HFFc6 (cell line): ENCODE measurements at places on chromosomes 5 and 9.

GRCh38 chr5:82058710-82059109 is 86.9 kb downstream of the ATG10 start:
- no peak for DNase-seq

GRCh38 chr5:81754621-81755020 is 3.7 kb upstream of the SSBP2 start:
- no peak for DNase-seq

- DNase-seq: peak; percentile 70
Observed at GRCh38 chr9:137550231-137550621, at the start of gene PNPLA7. PNPLA7 (minus strand) TSS chr9:137550402; CDS start chr9:137550197, 205 bp downstream.

GRCh38 chr9:121814594-121814993 is 163.2 kb downstream of the DAB2IP start:
- no peak for DNase-seq

GRCh38 chr5:145598983-145599382 is 236.2 kb downstream of the PRELID2 start:
- no peak for DNase-seq

DNA sequence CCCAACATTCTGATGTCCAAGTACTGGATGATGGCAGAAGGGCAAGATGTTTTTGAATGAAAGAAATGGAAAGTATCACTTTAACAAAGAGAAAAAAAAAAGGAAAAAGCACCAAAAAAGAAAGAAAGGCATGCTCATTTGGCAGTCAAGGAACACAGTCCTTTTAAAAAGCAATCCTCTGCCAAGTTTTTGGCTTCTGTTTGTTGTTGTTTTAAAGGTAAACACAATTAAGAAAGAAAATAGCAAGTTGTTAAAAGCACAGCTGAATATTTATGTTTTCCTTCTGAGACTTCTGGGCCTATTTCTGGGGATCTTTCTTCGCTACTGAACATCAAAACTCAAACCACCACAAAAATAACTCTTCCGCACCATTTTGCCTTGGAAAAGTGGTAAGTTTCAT is 162.1 kb downstream of the TRPM3 start:
- DNase-seq: no peak

DNA sequence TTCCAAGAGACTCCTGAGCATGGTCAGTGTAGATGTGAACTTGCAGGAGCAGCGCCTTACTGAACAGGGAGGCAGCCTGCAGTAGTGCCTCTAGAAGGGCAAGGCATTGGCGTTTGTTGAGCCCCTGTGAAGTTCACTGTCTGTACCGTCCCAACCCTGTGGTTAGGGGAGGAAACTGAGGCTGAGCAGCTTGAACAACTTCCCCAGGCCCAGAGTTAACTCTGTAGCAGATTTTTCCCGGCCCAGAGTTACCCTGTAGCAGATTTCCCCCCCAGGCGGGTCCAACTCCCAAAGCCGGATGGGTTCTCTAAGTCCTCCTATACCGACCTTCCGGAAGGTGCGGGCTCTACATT is 9.6 kb downstream of the LMX1B start:
- DNase-seq: no peak

GRCh38 chr5:54719384-54720283 is 202.1 kb downstream of the SNX18 start:
- peak; percentile 72 for DNase-seq

GRCh38 chr5:54108136-54108535 is 202.2 kb downstream of the ARL15 start:
- DNase-seq: no peak

DNA sequence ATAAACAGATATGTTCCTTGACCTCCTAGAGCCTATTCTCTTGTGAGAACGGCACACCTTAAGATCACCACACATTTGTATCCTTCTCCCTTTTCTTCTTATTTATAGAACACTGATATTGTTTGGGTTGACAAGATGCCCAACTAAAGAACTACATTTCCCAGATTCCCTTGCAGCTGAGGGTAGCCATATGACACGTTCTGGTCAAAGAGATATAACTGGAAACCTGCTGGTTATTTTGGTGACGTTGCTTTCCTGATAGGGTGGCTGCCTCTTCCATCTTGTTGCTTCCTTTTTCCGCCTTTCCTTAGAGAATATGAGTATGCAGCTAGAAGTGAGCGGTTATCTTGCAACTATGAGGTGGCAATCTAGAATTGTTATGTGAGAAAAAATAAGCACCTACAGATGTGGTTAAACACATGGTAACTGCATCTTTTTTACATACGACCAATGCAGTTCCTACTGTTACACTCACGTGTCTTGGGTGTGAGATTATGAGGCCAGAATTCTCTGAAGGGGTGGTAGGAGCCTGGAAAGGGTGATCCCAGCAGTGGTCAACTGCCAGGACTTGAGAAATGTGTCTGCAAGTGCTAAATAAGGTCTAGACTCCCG is 72.9 kb downstream of the SEC61B start:
- DNase-seq: no peak

- DNase-seq: no peak
Observed at GRCh38 chr5:152568016-152568415, 162.9 kb upstream of the NMUR2 start.

DNA sequence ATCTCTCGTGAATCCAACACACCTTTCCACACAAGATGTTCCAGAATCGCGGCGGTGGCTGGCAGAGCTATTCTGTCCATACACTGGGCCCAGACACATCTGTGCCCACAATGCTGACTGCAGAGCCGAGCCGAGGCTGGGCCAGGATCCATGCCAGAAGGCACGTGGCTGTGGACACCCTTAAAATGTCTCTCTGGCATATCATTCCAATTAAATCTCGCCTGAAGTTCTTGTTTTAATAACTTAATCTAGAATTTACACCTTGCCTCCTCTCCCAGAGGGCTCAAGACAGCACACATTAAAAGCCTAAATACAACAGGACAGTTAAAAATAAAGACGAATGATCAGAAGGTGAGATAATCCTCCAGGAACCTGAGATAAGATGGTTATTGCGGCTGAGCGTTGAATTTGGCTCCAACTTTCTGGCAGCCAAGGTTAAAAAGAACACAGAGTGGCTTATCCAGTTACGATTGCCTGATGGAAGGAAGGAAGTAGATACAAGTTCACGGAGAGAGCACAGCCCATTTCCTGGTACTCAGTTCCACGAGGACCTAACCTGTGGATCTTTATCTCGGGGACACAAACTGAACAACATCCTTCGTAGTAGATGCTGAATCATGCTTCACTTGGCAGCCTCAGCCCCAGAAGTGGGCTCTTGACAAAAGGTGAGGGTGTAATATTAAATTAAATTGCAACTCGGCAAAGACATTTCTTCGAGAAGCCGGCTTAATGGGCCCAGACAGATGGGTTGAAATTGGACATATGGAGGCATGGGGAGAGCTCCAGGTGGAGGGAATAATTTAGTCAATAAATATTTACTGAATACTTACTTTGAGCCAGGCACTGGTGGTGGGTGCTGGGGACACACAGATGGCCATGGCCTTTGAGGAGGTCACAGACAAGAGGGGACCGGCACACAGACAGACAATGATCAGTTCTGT is 86.0 kb upstream of the TBC1D2 start:
- DNase-seq: no peak

DNA sequence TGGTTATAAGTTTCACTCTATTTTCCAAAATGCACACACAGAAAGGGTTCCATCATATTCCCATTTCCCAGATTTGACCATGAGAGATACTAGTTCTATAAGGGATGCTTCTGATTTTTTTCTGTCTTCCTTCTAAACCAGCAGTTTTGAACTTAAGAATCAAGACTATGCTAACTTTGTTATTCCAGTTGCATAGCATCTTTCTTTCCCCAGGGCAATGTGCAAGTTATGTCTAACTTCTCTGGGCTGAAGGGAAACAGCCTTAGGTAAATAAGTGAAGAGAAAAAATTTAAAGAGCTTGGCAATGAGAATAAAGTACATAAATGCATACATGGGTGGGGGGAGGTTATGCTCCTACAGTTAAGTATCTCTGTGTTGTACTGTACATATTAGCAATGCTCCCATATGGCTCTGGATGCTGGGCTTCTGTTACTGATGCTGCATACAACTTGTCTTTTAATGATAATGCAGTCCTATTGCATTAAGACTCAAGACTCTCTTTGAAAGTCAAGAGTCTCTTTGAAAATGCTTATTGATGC is 125.8 kb upstream of the SLC12A2 start:
- DNase-seq: no peak

DNA sequence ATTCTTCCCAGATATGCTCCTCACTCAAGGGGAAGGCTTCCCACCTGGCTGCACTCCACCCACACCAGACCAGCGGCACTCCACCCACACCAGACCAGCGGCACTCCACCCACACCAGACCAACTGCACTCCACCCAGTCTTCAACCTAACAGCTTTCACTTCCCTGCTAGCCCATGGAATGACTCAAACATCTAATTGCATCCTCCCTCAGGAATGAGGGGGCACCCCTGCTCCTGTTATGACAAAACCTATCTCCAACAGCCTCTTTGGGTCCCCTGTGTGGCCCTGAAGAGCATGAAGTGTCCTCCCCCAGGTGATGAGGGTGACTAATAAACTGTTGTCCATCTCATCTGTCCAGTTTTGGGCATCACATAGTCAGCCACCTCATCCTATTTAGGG is 556.6 kb upstream of the TUSC1 start:
- no peak for DNase-seq

GRCh38 chr9:117696154-117696553 is 8.0 kb upstream of the TLR4 start:
- no peak for DNase-seq

DNA sequence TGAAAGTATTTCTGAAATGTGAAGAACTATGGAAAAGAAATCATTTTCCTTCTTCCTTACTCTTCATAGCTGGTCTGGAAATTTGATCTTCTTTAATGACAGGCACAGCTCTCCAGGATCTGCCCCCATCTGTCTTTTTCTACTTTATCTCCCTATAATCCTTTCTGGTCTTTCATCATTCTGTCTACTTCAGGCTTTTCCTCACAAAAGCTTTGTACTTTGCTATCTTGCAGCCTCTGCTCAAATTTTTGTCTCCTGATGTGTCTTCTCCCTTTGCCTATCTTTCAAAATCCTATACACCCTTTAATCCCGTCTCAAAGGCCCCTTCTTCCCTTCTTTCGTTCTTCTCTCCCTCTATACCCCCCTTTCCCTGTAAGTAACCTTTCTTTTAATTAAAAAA is 114.9 kb upstream of the ATP10B start:
- DNase-seq: no peak

- no peak for DNase-seq
Observed at GRCh38 chr9:80560976-80561375, 989.2 kb downstream of the TLE4 start.

DNA sequence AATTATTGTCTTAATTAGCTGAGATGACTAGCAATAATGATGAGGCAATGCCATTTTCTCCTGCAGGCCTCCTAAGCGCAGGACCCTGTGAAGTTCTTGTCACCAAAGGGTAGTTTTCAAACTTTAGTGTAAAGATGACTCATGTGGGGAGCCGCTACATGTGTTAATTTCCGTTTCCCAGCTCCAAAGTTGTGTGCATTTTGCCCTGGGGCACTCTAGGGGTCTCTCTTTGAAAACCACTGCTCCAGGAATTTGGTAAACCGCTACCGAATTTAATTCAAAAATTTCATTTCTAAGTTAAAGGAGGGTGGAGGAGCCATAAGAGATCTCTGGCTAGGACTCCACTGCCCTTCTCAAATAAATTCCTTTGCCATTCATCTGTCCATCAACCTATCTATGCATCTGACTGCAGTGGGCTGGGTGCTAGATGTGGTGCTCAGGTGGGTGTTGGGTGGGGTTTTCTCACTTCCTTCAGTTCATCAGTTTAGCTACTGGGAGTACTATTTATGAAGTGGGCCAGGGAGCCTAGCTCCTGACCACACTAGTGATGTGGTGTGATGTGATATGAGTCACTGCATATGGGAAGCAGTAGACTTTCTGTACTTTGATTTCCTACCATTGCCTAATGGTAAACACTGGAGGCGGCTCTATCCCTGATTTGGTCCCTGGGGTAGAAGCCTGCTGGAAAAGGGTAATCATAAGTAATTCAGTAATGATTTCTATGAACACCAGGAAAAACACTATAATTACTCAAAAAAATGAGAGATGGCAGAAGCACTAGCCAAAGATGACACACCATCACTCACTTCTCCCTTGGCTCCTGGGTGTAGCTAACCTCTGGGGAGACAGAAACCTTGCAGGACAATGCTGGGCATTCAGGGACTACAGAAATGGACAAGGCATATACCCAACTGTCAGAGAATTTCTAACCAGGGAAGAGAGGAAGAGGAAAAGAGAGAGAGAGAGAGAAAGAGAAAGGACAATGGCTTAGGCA is 4.0 kb upstream of the ZSWIM6 start:
- peak; percentile 60 for DNase-seq

DNA sequence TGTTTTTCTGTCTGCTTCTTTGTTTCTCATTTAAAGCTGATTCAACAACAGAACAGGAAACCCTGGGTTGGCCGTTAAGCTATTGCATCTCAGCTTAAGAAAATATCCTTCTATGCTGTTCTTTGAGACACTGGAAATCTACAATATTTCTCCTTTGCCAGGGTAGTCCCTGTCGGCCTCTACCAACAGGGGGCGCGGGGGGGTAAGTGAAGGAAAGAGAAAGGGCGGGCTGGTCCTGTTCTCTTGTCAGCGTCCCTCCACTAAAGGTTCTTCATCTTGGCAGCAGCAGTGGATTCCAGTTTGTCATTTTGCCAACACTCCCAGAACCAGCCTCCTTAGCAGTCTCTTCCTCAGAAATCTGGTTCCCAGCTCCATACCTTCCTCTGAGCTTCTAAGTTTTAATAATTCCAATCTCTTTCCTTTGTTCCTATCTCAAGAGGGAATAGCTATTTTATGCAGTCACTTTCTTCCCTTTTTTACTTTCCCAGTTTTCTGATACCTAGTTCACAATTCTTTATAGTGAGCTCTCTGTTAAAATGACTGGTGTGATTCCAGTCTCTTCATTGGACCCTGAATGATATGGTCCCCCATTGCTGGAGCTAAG is 222.3 kb downstream of the GLIS3 start:
- peak; percentile 10 for DNase-seq

DNA sequence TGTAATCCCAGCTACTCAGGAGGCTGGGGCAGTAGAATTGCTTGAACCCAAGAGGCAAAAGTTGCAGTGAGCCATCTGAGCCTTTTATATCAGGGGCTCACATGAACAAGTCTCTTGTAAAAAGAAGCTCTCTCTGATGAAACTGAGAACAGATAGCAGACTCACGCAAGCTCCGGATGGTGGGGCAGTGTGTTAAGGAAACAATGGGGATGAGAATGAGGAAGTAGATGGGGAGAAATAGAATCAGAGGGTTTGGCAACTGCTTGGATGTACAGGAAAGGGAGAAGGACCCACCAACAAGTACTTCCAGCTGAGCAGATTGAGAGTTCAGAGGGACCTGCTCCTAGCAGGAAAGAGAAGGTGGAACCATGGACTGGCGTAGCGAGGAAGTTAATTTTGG is 18.6 kb downstream of the TMEM252 start:
- DNase-seq: no peak

DNA sequence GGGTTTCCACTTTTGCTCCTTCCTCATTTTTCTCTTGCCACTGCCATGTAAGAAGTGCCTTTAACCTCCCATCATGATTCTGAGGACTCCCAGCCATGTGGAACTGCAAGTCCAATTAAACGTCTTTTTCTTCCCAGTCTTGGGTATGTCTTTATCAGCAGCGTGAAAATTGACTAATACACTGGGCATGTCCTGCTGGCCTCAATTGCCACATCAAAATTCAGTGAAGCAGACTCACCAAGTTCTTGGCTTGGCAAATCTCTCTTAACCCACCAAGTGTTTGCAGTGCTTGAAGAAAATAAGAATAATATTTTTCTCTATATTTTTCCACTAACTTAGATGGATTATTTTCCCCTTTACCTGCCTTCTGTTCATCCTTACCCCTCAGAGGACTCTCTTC is 212.0 kb downstream of the BRINP1 start:
- no peak for DNase-seq

- DNase-seq: peak; percentile 90
Observed at GRCh38 chr9:72557549-72557948, 36.1 kb downstream of the TMC1 start.

GRCh38 chr9:108048406-108049025 is 558.9 kb upstream of the KLF4 start:
- no peak for DNase-seq
